ENCODE measurements at places on chromosomes 2 and 18.

DNA sequence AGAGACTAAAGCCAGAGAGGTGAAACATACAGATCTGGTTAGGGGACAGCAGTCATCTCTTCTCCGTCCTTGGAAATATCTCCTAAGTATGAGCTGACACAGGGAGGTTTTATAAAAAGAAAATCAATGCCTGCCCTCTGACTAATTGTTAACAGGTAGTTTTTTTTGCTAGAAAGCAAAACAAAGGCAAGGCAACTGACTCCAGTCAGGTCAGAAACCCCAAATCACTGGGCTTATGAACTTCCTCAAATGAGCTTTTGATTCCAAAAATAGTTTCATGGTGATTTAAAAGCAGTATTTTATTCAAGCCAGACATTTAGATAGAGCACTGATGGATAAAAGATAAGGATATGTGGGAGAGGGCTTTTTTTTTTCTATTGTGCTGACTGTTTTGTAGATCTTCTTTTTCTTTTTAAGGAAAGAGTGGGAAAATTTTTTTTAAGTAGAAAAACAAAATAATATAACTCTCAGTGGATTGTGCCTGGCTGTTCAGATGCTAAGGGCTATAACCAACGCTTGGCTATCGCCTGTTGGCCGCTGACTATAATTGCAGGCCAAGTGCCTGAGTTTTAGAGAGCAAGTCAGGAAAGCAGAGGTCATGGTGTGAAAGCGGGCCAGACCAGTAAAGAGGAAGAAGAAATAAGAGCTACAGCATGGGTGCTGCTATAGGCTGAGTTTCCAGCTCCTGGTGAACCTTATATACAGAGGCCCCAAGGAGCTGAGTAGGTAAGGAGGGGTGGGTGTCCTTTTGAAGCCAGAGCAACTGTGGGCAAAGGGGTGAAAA is 44.9 kb downstream of the MRPL35 start:
- DNase-seq = no peak

- DNase-seq = no peak
These were observed 599.4 kb downstream of the ERBB4 start for GRCh38 chr2:211939177-211939576.

DNA sequence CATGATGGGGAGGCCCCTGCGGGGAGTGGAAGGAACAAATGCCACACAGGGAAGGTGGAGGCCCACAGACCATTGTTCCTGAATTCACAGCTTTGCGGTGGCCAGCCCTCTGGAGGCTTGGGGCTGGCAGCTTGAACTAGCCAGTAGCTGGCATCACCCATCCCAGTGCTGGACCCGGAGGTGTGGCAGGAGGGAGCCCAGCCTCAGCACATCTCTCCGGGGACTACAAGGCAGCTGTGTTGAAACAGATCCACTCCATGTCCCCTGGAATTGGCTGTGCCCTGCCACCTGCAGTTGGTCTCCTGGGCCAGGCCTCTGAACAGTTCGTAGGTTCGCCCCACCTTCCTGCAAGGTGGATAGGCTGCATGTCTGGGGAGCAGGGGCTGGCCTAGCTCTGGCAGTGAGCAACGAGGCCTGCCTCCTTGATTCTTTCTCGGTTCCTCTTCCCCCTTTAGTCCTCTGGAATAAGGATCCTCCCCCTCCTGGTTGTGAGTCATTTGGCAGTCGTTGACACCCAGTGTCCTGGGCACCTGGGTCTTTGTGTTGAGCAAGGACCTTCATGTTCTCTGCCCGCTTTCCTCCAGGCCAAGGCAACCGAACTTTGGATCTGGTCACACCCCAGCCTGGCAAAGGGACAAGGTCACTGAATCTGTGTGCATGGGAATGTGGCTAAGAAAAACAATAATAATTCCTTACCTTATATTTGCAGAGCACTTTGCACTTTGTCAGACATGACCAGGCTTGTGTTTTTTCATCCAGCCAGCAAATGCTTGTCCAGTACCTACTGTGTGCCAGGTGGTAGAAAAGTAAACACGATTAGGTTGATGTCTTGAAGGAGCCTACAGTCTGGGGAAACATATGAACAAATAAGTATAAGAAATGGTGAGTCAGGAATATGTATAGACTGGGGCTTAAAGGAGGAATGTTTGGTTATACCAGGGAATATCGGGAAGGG is 55.0 kb upstream of the MCFD2 start:
- DNase-seq = peak; percentile 95

DNA sequence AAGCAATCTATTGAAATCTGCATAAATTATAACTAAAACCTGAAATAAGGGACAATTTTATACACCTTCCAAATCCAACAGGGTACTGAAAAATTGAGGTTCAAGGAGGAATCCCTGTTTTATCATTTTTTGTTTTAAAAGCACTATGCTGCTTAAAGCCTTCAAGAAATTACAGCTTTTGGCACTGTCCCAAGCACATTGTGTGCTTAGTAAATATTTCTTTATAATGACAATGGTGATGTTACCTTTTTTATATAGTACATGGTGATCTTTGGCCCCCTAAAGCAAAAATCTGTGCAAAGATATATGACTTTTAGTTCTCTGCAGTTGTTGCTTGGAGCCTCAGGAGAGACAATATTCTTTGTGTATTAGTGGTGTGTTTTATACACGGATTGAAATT is 71.6 kb upstream of the EFEMP1 start:
- no peak for DNase-seq

DNA sequence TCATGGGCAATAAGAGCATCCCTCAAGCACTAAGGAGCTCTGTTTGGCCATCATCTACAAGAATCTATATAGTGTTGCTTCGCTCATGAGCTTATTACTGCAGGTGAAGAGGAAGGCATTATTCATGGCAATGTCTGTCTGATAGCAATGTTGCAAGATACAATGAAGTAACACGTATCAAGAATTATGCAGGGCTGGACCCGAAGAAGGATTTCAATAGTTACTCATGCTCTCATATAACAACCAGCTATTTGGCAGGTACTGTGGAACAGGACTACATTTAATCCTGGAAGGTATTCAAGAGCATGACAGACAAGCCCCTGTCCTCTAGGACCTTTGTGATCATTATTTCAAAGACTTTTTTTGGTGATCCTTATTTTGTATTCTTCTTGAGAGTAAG is 109.6 kb downstream of the LAMA3 start:
- DNase-seq = no peak

DNA sequence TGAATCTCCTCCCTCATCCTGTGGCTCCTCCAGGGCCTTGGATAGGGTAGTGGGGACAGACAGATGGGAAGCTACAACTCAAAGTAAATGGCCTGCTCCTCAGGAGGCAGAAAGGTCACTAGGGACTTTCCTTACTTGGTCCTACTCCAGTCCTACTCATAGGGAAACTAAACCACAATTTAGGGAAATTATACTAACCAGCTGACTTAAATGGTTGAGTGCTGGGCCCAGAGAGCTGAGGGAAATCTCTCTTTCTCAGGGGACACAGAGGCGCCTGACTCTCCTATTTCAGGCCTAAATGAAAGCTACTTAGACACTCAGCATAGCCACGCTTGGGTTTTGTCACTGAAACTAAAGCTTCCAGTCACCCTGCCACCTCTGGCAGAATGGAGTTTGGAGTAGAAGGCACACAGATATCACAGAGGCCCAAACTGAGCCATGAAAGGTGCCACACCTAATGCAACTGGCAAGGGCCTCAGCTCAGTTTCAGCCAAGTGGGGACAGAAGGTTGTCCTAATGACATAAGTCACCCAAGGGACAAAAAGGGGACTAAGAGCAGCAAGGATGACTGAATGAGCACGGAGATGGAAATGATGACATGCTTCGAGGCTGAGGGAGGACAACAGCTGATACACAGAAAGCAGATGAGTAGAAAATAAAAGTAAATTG is 24.0 kb downstream of the CERKL start:
- no peak for DNase-seq
